ENCODE measurements at places on chromosomes 4 and X.

DNA sequence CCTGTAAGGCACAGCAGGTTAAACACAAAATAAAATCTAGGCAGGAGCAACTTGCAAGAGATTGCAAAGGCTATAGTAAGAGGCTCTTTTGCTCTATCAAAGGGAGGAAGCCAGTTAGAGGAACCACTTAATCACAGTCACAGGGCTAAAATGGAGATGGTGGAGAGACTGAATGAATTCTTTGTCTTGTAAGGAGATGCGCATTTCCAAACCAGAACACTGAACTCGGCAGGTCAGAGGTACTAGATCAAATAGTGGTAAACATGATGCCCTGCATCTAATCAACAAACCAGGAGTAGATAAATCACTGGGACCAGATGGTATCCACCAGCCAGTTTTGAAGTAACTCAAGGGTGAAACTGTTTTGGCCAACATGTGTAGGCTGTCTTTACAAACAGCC, 55.8 kb downstream of the GPC4 start:
- no peak for DNase-seq

- peak; percentile 85 for DNase-seq
Observed at GRCh38 chrX:107673933-107674479, 45.7 kb downstream of the PRPS1 start.

DNA sequence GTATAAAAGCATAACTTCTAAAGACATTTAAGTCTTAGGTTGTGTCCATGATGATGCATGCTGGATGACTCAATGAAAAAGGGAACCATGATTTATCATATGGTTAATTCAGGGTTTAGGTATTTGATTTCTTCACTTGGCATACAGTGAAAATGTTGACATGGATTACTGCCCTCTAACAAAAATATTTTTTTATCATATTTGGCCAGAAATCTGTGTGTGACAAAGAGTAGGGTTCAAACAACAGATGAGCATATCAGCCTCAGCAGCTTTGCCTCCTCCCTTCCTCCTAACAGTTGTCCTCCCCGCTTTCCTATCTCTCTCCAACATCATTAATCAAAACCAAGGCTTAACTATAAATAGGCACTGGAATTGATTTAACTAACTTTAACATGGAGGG, 46.3 kb downstream of the ARHGAP6 start:
- DNase-seq, result no peak

DNA sequence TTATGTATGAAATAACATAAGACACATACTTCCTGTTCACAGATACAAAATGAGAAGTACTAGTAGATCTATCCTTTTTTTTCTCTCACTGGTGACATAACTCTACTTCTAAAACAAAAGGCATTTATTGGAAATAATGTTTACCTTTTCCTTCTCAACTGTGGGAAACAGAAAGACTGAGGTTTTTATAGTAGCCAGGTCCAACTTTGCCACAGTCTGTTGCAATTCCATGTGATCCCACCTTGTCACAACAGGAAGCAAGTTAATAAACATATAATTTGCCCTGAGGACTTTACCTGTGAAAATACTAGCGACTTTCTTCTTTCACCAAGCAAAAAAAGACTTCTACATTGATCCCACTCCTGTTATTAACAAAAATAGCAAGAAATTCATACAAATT, 475.8 kb downstream of the PDGFC start:
- DNase-seq, result no peak

DNA sequence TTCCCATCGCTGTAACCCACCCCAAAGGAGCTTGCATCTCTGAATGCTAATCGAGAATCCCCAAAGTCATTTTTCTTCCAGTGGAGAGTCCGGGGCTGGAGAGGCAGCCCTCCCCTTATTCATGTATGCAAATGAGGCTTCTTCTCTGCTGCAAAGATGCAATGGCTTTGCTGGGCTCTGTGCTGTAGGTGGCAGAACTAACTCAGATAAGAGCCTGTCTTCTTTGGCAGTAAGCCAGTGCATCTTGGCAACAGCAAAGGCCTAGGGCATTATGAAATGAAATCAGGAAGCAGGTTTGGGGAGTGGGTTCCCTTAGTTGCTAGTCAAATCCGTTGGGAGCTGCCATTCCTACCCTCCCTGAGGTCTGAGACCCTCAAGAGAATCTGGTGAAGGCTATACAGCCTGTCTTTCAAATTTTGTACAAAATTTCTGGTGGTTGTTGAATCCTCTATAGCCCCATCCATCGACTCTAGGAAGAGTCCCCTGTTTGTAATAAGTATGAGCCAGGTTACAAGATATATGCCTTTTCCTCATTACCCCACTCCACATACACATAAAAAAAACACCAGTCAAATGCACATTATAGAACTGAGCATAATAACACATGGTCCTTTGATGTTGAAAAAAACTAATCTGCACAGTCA, 290.6 kb upstream of the TAPT1 start:
- DNase-seq, result no peak

DNA sequence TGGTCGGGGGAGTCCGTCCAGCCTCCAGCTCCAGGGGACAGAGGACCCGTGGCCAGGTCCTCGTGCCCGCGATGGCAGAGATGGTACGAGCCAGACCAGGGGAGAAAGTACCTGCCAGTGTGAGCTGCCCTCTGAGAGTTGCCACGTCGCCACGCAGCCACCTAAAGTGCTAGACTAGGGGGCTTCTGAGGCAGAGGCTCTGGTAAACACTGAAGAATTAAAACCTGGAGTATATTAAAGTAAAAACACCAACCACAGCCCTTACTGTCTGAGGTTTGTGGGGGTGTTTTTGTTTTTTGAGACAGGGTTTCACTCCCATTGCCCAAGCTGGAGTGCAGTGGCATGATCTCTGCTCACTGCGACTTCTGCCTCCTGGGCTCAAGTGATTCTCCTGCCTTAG, 60.1 kb upstream of the SORCS2 start:
- DNase-seq, result no peak

DNA sequence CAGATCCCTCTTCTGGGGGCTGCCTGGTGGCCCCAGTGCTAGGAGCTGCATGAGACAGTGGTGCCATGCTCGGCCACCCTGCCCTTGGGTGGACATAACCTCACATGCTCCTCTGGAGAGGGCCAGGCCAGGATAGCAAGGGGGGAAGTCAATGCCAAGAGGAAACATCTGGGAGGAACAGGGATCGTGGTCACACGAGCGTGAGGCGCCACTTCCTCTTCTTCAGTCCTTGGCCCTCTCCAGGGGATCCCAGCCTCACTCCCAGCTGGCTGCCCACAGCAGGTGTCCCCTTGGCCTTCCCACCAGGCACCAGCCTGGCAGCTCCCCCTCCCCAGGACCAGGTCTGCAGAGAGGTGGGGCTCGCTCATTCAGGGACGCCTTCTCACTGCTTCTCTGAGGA, 28.6 kb downstream of the TBC1D14 start:
- no peak for DNase-seq
